ENCODE measurements at places on chromosomes 2 and 18.
A peak's percentile ranks its signal among the peaks of the same experiment; 100 is the strongest.

DNA sequence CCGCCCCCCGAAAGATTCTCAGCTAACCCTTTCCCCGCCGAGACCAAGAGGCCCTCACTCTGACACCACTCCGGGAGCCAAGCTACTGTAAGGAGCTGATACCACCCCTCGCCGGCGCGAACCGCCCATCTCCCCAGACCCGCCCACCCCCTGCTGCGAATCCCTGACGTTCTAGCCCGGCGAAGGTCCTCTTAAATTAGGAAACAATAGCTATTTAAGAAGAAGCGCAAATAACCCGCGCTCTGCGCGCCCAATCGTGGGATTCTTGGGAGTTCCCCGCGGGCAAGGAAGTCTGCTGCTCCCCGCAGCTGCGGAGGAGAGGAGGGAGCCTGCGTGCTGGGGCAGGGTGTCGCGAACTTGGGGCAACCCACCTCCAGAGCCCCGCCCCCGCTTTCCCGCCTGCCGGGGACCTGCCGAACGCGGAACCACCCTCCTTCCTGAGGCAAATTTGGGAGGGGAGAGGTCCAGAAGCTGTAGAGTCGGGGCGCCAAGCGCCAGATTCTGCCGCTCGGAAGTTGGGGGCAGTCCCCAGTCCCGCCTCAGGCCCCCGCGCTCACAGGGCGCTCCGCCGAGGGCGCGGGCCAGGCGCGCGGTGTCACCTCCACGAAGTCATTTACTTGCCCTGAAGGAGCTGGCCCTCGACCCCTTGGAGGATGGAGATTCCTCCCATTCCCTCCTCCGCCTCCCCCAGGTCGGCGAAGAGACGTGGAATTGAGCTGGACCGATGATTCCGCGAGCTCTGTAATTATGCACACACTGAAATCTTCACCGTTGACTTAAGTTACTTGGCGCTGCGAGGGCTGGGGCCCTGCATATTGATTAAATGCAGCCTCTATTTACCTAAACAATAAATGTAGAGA lies 8.4 kb upstream of the SP9 start:
- DNase-seq: peak; percentile 75

DNA sequence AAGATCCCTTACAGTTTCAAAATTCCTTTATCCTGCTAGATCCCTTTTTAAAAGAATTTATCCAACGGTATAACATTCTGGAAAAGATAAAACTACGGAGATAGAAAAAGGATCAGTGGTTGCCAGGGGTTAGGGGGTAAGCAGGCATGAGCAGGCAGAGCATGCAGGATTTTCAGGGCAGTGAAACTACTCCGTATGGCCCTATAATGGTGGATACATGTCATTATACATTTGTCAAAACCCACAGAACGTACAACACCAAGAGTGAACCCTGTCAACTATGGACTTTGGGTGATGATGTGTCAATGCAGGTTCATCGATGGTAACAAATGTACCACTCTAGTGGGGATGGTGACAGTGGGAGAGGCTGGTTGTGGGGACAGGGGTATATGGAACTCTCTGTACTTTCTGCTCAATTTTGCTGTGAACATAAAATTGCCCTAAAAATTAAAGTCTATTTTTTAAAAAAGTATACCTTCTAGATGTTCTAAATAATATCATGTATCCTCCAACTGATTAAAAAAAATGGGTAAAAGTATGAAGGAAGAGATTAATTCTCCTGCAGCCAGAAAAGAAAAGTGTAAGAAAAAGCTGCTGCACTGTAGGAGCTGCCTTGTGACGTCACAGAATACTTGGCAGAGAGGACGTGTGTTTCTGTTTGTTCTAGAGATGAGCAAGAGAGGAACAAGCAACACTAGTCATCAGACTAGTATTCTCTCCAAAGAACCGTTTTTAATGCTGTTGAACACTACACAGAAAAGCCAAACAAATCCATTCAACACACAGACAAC lies 23.6 kb downstream of the ANKRD44 start:
- peak; percentile 86 for DNase-seq

DNA sequence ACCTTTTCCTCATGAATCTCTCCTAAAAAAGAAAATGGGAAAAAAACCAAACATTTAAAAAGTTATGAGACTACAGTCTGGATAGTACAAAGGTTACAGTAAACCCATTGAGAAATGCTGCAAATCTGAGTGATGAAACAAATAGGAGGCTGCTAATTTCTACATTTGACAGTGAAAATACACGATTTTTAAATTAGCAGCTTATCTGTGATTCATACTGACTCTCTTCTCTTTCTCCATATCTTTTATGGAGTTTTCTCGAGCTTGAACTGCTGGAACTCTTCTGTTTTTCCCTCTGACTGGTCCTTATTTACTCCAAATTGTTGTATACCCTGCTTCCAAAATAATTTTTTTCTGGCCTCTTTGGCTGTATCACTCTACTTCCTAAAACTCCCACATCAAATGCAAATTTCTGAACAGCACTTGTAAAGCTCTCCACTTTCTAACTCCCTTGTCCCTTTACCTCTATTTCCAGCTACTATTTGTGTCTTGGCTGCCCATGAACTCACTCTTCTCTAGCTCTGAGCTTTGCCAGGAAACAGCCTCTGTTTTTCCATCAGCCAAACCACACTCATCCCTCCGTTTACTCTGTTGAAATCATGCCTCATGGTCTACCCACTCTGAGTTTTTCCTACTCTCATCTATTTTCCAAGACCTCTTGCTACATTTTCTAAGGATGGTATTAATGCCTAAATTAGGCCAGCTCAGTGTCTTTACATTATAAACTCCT lies 73.7 kb downstream of the RBMS1 start:
- no peak for DNase-seq

- DNase-seq: no peak
Measured at GRCh38 chr2:225532096-225532495, 132.6 kb downstream of the NYAP2 start.

- no peak for DNase-seq
Measured at GRCh38 chr18:37572736-37573135, 7.1 kb upstream of the CELF4 start.

DNA sequence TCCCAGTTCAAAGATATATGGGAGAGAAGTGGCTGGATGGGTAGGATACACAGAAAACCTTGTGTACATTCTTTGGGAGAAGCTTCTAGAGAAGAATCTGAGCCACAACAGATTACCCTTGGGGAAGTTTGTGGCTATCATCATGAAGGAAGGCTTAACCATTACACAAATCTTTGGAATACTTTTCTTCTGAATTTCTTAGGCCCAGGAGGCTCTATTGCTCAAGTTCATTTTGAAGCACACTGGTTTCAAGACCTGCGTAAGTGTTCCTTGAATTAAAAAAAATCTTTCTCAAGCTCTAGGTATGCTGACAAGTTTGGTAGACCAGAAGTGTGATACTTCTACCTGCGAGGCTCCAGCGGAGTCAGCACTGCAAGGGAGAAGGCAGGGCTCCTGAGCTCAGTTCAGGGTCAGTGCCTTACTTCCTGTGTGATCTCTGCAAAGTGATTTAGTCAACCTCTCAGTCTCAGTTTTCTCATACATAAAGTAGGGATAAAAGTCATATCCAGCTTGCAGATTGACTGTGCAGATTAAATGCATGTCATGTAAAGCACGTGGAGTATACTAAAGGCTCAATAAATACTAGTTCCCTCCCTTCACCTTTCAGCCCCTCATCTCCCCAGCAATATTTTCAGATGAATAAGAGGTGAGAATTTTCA lies 438.6 kb downstream of the DLGAP1 start:
- no peak for DNase-seq

All from lung (tissue), 17 donors.